ENCODE measurements at places on chromosomes 12 and 14. TPM values are rescaled to one million over a fixed set of nuclear protein-coding genes. Genes with fewer than 3 reads are reported as not detected.

GRCh38 chr12:103688376-103689063, 101.4 kb downstream of the STAB2 start:
- DNase-seq, result no peak

DNA sequence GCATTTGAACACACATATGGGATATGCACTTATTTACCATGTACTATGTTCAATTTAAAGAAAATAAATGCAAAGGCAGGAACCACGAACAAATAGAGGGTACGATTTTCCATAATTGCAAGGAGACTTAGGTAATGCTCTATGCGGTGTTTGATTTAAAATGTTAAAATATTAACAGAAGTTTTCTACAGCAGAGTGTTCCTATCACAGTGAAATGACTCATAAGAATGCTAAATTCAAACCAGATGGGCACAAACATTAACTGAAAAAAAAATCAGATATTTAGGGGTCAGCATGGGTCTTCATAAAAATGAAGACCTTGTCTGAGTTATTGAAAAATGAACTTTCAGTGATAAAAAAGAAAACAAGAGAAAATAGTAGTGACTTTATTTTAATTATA, 65.4 kb downstream of the LLPH start:
- no peak for DNase-seq

DNA sequence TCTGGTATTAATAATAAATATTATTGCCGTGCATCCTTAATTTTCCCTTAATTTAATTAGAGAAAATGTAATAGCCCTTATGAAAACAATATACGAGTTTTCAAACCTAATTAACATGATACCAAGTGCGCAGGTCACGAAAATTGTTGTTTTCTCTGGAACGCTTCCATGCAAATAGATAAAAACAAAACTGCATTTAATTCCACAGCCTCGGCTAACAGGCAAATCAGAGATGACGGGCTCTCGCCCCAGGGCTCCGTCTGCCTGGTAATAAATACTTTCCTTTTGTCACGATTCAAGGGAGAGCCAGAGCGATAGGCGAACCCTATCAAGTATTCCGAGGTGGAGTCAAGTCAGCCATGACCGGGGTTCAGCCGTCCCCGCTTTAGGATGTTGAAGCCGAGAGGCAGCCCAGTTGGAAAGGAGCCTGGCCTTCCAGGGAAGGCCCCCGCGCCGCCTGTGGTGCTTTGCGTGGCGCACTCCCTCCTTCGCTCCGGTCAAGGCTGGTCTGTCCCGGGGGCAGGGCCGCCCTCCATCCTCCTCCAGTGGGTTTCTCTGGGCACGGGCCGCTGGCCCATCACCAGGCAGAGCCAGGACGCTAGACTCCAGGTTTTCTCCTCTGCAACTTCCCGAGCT, 137.8 kb upstream of the GSC start:
- DNase-seq, result no peak

- DNase-seq, result no peak
Measured at GRCh38 chr14:20501346-20501745, 4.0 kb upstream of the RNASE10 start.

DNA sequence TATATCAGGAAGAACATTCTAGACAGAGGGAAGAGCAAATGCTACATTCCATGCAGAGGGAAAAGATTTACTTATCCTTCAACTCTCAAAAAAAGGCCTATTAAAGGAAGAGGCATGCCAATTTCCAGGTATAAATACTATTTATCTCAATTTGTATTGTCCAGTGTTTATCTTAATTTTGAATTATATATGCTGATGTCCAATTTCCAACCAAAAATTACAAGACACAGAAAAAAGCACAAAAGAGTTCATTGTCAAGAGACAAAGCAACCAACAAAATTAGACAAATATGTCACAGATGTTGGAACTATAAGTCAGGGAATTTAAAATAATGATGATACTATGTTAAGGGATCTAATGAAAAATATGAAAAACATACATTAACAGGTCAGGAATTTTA, 286.6 kb upstream of the SFSWAP start:
- DNase-seq, result no peak

DNA sequence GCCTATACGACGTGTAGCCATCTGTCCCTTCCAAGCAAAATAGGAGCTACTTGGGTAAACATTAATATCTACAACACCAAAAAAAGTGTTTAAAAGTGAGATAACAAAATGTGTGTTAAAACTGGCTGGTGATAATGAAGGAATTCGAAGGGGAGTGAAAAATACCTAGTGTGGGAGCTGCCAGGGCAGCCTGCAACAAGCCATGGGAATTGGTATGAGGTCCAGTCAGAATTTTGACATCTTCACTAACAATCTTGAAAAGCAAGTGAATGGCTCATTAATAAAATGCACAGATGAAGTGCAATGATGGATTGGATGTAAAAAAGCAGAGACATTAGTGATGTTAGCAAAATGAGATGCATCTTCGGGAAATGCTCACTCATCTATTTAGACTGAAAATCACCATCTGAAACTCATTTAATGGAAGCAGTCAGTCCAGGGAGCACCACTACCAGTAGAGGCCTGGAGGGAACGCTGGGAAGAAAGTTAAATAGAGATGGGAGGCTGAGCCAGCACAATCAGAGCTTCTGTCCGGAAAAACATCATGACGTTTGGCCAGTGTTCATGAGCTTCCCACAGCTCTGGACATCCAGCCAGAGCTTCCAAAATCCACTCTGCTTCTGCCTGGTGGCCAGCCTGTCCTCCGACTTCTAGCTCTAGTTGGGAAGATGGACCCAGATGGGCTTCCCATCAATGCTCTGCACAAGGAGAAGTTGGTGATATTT, 405.0 kb upstream of the TMTC1 start:
- DNase-seq, result no peak

The EXOC3L4 gene
- total RNA-seq, result not detected

GRCh38 chr12:81216739-81217138, 138.9 kb downstream of the ACSS3 start:
- DNase-seq, result no peak
